NCI-H1694 treated with DMSO at 0.1 percent for 48 hours (cell line): ENCODE measurements at places on chromosomes 2 and 18.

GRCh38 chr2:10415048-10415447 is 33.1 kb downstream of the ODC1 start:
- no peak for DNase-seq

DNA sequence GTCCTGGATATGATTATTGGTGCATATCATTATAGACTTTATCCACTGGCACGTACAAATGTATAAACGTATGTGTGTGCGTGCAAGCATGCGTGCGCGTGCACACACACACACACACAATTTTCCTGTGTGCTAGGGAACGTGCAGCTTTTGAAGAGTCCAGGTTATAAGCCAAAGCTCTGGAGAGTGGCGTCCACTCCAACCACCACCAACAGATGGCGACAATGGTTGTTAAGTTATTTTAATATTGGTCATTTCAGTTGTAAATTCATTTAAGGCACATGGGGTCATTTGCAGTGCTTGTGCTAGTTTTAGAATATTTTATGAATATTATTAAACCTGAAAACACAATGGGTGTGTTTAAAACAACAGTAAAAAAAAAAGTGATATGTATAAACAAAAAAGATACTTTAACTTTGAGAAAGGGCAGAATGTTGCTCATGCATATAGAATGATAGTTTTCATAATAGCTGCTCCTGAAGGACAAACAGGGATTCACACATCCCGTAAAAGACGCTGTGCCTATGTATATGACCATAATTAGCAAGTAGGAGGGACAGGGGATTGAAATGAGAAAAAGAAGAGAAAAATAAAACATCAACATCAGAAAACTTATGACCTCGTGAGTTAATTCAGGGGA is 124.2 kb upstream of the ITGB6 start:
- DNase-seq: peak; percentile 4

GRCh38 chr2:74373985-74374384 is 6.1 kb downstream of the DCTN1 start:
- no peak for DNase-seq

DNA sequence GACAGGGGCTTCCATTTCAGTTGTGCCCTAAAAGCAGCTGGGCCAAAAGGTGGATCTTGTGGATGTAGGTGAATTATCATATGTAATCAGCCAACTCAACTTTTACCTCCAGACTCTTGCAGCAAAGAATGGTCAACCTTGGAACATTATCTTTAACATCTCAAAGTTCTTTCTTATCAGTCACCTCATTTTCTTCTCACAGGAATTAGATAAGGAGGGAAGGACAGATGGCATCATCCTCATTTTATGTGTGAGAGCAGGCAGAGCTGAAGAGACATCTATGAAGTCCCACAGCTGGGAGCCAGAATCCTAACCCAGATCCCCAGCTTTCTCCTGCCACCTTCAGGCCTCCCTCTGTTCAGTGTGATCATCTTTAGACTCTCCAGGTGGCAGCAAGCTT is 182.1 kb downstream of the MGAT5 start:
- DNase-seq: no peak

DNA sequence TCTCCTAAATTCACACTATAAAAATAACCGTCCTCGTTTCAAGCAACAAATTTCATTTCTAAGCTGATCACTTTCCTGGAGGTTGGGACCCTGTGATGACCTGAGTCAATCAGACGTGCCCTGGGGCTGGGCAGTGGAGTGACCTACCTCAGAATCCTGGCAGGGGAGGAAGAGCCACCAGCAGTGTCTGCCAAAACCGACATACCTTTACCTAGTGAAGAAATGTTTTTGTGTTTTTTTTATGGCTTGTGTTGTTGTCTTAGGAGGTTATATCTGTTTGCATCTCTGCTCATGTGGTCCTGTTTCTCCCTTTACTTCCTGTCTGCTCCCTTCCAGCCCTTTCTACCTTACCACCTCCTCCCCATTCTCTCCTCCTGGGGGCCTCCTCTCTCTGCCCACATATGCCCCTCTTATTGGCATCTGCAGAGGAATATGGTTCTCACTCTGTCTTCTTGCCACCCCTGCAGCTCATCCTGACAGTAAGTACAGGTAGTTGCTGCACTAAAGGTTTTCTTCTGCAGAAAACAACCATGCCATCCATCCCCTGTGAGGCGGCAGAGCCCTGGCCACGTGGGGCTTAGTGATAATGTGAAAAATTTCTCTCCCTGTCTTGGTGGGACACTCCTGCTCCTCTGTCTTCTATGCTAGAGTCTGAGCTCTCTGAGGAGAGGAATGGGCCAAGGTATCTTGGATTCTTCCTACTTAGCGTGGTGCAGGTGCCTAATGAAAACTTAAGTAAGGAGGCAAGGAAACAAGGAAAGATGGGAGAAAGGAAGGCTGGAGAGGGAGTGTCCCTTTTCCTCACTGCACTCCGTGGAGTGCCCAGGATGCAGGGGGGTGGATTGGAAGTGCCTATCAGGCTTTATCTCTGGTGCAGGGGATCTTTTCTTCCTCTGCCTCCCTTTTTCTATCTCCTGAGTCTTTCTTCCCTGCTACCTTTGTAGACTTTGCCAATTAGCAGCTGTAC is 15.4 kb downstream of the ACOXL start:
- DNase-seq: no peak

DNA sequence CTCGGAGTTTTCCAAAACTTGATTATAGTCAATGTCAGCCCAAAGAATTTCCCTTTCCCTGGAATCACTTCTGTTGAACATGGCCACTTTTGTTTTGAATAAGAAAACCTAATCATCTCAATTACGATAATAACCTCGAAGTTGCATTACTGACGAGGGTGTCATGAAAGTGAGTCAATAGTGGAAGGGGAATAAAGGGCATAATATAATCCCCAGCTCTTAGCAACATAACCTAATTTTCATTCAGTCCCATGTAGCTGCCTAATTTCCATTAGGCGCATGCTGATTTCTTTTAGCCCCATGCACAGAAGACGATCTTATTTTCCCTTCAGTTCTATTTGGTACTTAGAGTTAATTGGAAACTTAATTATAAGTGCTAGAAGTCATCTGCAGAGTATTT is 51.1 kb upstream of the RAPH1 start:
- DNase-seq: no peak
